Stimulated activated CD4-positive, alpha-beta T cell treated with anti-CD3 and anti-CD28 coated beads, TNF-alpha, amount 100 ng/mL, for 4 hours (primary cell): ENCODE measurements at places on chromosomes 5 and 9.

GRCh38 chr9:131039129-131039954 lies 30.4 kb downstream of the LAMC3 start:
- DNase-seq, result no peak

GRCh38 chr5:55407984-55408383 lies 100.2 kb downstream of the MTREX start:
- no peak for DNase-seq

DNA sequence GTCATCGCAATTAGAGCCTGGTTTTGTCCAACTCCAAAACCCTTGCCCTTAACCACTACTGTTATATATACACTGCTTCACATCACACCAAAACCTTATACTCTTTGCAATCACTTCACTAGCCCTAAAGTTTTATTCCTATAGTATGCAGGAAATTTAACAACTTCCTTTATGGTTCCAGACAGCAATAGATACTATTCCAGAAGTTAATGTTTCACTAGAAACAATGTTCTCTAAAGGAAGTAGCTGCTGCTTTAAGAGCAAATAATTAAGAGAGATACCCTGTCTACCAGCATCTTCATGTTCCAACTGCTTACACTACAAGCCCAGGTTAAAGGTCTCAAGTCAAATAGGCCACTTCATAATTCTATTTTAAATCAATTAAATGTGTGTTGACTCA lies 22.0 kb downstream of the FREM1 start:
- DNase-seq, result no peak

DNA sequence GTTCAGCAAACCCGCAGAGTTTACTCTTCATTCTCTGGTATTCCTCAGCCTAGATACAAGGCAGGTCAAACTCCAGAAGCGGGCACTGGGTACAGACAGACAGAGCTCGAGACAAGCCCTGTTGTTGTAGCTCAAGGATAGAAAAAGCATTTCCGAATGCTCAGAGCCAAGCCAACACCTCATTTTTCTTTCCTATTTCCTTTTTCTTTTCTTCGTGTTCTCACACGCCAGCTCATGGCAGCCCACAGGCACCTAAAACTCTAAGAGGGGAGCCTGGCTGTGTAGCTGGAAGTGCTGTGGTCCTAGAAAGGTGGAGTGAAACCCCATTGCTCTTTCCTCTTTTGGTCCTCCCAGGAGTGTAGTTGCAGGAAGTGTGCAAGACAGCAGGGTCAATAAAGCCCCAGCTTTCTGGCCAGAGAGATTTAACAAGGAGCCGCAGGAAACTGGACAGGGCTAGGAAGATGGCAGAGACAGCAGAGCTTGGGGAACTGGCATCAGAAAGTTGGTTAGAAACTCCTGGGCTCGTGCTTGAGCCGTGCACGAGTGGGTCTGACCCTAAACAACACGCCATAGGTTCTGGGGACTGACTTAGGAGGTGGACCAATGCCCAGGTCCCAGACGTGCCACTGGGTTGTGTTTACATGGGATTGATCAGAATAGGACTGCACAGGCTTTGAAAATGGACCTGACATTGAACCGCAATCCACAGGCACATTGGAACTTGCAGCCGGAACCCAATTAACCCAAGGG lies 41.6 kb downstream of the ADAMTS2 start:
- no peak for DNase-seq

DNA sequence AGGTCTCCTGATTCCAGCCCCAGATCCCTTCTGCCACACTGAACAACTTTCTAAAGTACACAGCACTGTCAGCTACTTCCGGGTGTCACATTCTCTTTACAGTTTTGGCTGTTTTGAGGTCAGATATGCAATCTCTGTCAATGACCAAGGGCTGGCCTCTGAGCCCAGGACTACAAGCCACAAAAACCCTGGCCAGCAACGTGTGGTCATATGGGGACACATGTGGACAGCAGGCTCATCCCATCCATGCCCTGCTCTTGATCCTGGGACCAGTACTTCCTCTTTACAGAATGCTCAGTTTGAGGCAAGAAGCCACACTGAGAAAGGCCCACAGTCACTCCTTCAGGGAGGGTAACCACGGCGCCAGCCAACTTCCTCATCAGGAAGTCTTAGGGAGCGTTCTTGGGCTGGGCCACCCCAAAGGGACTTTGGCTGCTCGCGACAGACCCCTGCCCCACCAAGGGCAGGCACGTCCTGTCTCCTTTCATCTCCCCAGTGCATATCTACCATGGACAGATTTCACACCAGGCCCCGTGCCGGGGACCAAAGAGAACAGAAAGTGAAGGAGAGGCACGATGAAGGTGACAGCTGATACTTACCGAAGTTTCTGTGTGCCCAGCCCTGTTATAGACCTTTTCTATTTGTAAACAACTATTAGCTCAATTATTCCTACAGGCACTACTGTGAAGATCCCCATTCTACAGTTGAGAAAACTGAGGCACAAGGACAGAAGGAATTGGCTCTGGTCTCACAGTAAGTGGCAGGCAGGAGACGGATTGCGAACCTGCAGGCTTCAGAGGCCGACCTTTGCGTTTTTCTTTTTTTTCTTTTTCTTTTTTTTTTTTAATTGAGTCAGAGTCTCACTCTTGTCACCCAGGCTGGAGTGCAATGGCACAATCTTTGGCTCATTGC lies 37.3 kb downstream of the STK10 start:
- no peak for DNase-seq

DNA sequence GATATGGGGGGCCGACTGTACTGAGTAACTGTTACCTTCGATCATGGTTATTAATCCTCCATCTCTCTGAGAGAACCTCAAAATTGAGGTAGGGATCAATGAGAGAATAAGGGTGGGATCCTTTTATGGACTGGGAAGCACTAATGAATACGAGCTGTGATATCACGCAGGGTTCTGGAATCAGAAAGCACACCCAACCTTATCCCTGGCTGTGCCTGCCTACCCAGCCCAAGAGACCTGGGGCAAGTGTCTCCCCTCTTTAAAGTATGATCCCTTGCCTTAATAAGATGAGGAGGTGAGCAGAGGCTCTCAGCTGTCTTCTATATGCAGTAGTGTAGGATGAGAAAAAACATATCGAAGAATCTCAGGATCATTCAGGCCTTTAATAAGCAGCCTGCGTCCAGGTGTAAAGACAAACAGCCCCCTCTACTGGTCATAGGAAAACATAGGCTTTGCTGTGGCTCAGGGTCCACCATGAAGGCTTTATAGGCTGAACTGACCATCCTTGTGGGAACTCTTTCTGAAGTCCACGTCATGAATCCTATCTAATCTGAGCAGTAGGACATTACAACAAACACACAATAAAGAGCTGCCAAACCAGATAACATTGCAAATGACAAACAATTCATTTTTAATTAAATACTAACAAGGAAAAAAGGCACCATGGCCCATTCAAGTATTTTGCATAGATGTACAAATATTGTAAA lies 16.8 kb downstream of the NIPAL4 start:
- DNase-seq, result no peak
